ENCODE measurements at places on chromosomes 3 and 15.

- DNase-seq: no peak
Observed at GRCh38 chr3:88369337-88369736, 219.6 kb downstream of the C3orf38 start.

DNA sequence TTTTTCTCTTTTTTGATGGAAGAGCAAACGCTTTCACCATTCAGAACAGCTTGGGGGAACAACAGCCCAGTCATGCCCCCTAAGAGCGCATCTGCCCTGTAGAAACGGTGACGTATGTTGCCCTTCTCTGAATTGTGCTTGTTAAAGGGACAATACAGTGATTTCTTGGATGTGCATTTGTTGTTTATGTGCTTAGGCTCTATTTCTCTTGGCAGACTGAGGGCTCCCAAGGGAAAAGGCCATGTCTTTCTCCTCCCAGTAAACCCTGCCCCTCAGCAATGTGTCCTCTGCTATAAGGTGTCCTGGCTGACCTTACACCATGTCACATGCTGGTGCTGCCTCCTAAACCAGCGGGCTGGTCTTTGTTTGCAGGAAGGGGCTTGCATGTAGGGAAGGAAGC lies 346.1 kb downstream of the EPHB1 start:
- no peak for DNase-seq

DNA sequence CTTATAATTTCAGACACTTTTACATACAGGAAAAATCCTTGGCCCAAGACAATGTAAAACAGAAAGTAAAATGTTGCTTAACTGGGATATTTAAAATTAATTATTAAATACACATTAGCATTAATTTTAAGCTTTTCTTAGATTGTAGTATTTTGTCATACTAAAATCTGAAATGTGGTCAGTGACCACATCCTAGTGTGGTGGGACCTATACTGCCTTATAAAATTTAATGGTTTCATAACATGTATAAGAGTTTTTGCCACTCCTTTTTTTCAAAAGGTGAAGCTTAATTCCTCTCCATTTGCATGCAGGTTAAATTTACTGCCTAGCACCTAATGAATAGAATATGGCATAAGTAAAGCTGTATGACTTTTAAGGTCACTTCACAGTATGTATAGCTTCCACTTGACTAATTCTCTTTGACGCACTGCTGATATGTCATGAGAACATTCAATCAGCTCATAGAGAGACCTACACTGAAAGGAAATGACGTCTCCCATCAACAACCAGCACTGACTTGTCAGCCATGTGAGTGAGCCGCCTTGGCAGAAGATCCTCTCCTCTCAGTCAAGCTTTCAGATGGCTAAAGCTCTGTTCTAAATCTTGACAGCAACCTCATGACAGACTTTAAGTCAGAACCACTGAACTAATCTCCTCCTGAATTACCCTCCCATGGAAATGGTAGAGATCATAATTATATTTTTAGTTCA lies 847.8 kb downstream of the SI start:
- no peak for DNase-seq

DNA sequence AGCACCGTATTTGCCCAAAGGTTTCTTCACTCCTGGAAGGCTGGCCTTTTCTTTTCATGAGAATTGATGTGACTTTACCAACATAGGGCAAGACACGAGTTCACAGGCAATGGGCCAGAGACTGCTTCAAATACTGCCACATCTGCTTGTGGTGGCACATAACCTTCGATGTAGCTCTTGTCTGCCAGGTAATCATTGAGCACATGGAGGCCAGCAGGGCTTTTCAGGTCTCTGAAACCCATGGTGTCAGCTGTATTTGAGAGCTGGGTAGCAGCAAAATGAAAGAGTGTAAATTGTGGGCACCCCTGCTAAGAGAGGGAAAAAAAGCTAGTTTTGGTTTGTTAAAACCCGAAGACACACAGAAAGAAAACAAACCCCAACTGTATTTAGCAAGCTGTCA lies 200.7 kb downstream of the NAALADL2 start:
- no peak for DNase-seq

GRCh38 chr15:99006146-99006545 lies 1.4 kb downstream of the PGPEP1L start:
- DNase-seq: no peak

DNA sequence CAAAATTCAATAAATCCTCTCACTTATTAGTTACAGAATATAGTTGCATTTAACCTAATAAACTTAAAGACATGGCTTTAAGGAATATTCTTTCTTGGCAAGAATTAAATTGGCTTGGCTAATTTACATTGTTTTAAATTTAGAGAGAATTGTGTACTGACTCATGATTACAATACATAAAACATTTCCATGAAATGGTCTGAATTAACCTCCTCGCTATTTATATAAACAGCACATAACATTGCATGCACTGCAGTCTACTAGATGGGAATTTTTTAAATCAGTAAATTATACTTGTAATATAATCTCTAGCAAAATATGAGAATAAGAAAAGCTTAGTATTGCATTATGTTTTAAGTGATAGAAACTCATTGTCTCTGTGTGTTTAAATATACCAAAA lies 268.9 kb downstream of the SHOX2 start:
- DNase-seq: no peak

- DNase-seq: no peak
Observed at GRCh38 chr3:179107617-179108016, 36.0 kb upstream of the ZMAT3 start.

- DNase-seq: no peak
Observed at GRCh38 chr15:45641999-45642932, 7.4 kb downstream of the SQOR start.

GRCh38 chr3:179921500-179921899 lies 115.2 kb downstream of the PEX5L start:
- no peak for DNase-seq

GRCh38 chr15:67884009-67884408 lies 44.2 kb upstream of the RNU6-1 start:
- no peak for DNase-seq

- DNase-seq: no peak
Observed at GRCh38 chr3:76930712-76931111, 109.2 kb upstream of the ROBO2 start.

- no peak for DNase-seq
Observed at GRCh38 chr3:193560091-193560490, 5.4 kb upstream of the ATP13A4 start.

DNA sequence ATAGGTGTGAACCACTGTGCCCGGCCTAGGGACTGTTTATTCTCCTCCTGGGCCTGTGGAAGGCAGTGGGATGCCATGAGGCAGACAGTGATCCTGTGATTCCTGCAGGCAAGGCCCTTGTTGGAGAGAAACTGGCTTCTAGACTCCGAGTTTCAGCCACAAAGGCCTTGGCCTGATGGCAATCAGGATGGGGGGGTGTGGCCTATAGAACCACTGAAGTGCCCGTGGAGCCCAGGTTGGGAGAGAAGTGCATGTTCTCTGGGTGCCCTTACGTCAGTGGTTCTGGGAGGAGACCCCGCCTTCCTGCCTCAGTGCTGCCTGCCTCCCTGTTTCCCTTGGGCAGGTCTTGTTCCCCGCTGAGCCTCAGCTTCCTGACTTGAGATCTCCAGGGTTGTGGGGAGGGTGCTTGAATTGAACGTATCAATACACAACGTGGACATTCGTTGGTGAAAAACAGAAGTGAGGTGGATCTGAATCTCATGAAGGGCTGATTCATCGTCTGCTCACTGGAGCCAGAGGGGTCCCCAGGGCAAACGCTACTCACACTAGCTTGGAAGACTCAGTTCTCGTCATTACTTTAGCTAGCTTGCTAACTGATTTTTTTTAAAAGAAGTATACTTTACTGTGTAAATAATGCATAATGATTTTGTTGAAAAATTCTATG lies 31.8 kb downstream of the IRAK2 start:
- DNase-seq: no peak

- DNase-seq: no peak
Observed at GRCh38 chr3:179309225-179310078, 13.4 kb upstream of the ZNF639 start.

DNA sequence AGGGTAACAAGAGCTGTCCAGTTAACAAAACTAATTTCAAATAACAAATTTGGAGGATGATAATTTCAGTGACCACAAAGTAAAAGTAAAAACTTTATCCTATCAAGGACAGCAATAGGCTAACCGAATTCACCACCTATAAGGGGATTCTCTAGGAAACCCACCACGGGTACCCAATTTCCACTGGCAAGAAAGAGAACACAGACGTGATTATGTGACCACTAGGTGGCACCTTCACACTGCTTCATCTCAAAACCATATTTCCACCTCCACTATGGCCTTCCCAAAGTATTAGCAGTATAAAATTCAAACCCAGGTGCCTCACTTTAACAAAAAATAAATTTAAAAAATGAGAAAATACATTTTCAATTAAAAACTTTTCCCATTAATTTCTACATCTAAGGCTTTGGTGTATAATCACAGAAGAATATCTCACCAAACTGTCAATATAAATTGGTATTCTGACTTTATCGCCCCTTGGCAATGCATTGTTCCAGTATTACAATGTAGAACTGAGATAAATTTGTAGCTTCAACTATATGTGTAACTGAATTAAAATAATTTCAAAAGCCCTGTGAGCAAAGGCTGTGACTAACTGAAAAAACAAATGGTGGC lies 96.5 kb downstream of the FSIP1 start:
- DNase-seq: peak; percentile 21

DNA sequence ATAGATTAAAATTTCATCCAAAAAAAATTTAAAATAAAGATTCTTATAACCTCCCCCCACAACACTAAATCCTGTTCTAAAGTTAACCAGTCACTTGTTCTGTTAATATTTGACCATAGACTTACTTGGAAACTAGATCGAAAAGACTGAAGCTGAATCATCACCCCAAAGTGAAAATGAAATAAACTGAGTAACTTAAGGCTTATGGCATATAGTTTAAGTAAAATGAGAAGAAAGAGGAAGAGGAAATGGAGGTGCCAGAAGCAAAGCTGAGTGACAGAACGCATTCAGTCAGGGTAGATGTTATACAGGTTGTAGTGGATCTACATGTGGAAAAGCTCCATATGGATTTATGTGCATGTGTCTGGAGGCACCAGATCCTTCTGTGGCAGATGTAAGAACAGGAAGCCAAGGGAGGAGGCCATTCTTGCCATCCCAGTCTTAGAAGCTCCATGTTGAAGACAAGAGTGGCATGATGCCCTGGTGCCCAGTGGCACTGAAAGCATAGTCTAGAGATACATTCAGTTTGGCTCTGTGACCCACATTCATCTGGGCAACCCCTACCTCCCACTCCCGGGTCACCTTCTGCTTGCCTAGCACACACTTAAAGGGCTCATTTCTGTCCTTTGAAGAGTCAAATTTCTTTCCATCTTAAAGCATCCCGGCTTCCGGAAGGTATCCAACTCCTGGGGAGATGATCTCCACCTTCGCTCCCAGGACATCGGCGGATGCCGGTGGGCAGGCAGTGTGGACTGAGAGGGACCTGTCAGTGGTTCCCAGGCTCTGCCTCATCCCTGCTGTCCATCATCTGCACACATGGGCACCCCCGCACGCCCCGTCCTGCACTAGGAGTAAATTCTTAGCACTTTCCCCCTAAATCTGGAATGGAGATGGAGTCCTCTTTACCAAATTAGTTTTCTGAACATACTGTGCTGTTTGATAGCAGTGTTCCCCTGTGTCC lies 90.8 kb downstream of the NEO1 start:
- no peak for DNase-seq

DNA sequence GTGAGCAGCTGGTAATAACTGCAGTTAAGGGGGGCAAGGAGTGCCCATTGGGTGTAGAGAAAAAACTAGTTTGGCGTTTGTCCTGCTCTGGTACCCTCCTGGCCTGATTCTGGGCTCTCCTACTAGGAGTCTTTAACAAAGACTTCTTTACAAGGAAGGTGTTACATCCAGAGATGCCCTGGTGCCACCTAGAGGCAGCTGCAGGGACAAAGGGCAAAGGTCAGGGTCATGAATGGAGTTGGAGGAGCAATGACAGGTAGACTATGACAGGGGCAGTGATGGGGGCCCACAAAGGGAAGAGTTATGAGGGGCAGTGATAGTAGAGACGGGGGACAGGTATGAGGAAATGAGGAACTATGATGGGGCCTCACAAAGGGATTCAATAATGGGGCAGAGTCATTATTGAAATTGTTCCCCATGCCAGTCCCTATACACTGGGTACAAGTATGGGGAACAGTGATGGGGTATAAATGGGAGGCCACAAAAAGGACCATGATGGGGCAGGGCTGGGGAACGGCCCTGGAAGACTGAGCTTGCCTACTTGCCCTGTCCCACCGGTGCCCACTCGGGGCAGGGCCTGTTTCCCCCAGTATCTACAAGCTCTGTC lies 7.9 kb downstream of the CCDC71 start:
- DNase-seq: no peak

- peak; percentile 2 for DNase-seq
Observed at GRCh38 chr3:13749063-13749764, 130.7 kb downstream of the WNT7A start.

GRCh38 chr3:25500706-25501210 lies 72.7 kb downstream of the RARB start:
- DNase-seq: no peak

DNA sequence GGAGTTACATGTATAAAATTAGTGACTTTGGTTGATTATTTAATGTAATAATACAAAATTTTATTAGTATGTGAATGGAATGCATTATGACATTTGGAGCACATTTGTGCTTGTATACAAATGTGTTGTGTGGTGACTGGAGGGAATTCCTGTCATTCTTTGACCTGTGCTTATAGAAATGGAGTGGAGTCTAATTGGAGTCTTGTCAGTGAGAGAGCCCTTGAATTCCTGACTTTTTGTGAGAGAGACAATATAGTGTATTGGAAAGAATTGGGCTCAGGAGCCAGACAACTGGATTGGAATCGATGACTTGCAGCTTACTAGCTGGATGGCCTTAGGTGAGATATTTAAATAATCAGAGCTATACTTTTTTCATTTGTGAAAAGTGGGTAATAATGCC lies 9.4 kb downstream of the TCF12 start:
- DNase-seq: no peak

GRCh38 chr3:142853270-142854168 lies 35.4 kb downstream of the PCOLCE2 start:
- DNase-seq: no peak

DNA sequence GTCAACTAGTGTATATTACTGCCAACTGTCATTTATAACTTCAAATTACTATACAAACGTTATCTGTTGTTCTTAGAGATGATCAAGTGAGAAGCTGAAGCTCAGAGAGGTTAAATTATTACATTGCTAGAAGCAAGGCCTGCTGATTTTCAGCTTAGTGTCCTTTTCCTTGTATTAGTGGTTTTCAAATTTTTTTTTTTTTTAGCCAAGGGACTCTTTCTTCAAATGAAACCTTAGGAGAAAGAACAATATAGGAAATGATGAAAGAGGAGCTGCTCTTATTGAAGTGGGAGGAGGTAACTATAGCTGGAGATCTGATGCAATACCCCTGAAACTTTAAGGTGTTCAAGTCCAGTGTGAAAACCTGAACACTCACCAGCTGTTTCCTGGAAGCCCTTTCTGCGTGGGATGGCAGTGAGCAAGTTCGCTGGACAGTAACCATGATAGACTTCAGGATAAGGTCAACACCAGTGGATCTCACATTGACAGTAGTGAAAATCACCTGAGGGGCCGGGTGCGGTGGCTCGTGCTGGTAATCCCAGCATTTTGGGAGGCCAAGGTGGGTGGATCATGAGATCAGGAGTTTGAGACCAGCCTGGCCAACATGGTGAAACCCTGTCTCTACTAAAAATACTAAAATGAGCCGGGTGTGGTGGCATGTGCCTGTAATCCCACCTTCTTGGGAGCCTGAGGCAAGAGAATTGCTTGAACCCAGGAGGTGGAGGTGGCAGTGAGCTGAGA lies 376.2 kb downstream of the EDEM1 start:
- DNase-seq: no peak
